A549 treated with GW870086 at 1 μM for 4 hours (cell line): ENCODE measurements at places on chromosomes 2 and 18. TPM values are rescaled to one million over a fixed set of nuclear protein-coding genes. Genes with fewer than 3 reads are reported as not detected.

Gene ATG16L1
- 37.5 to 48.4 TPM (median 44.9 TPM) in 5 replicates for total RNA-seq

Gene HAUS1
- 32.2 to 44.6 TPM (median 36.0 TPM) in 5 replicates for total RNA-seq

Gene COL4A3
- total RNA-seq: 0.50 to 1.2 TPM (median 0.59 TPM) in 5 replicates

Gene NT5DC4
- not detected in 5 replicates for total RNA-seq

Gene ANKRD29
- total RNA-seq: 10.6 to 17.8 TPM (median 16.6 TPM) in 5 replicates

Gene ITPRIPL1
- total RNA-seq: not detected in 5 replicates

Gene MOGAT1
- total RNA-seq: not detected in 5 replicates

Gene SKA1
- total RNA-seq: 11.6 to 13.3 TPM (median 12.0 TPM) in 5 replicates

Gene HOXD10
- total RNA-seq: 4.6 to 6.3 TPM (median 5.3 TPM) in 5 replicates

Gene SGPP2
- total RNA-seq: 0.32 to 0.60 TPM (median 0.45 TPM) in 5 replicates

Gene NCKAP5
- total RNA-seq: 0.67 to 1.2 TPM (median 0.81 TPM) in 5 replicates

Gene SERPINB4
- total RNA-seq: 0.07 to 0.26 TPM (median 0.15 TPM) in 5 replicates

Gene NOSTRIN
- total RNA-seq: 2.2 to 3.0 TPM (median 2.3 TPM) in 5 replicates

Gene YPEL5
- total RNA-seq: 40.8 to 58.4 TPM (median 48.6 TPM) in 5 replicates

Gene NAT8
- total RNA-seq: not detected in 5 replicates

Gene VIL1
- 0.08 to 0.68 TPM (median 0.27 TPM) in 5 replicates for total RNA-seq

Gene RAX
- total RNA-seq: not detected in 5 replicates

Gene C2orf68
- total RNA-seq: 20.2 to 27.4 TPM (median 23.4 TPM) in 5 replicates

Gene KCNIP3
- 1.1 to 1.6 TPM (median 1.3 TPM) in 5 replicates for total RNA-seq

Gene XIRP2
- not detected in 5 replicates for total RNA-seq

Gene PCARE
- not detected in 5 replicates for total RNA-seq

Gene MLPH
- 236 to 318 TPM (median 297 TPM) in 5 replicates for total RNA-seq

Gene SERPINB13
- not detected in 5 replicates for total RNA-seq

Gene FAP
- total RNA-seq: 0.05 to 0.32 TPM in 2 of 5 replicates, not detected in the others

Gene PRKAG3
- total RNA-seq: not detected in 5 replicates

Gene CPLX4
- total RNA-seq: not detected in 5 replicates

Gene DIPK1C
- total RNA-seq: not detected in 5 replicates

Gene PROKR1
- total RNA-seq: 0.03 TPM in 1 of 5 replicates, not detected in the others

Gene EFHD1
- total RNA-seq: 3.3 to 4.9 TPM (median 3.6 TPM) in 5 replicates

Gene PPP1R1C
- total RNA-seq: 0.83 to 2.6 TPM (median 1.8 TPM) in 5 replicates

Gene CNDP1
- total RNA-seq: not detected in 5 replicates

Gene CGREF1
- 5.7 to 8.6 TPM (median 7.6 TPM) in 5 replicates for total RNA-seq

Gene CELF4
- not detected in 5 replicates for total RNA-seq

Gene EFR3B
- 11.3 to 13.7 TPM (median 12.3 TPM) in 5 replicates for total RNA-seq

Gene AKAIN1
- total RNA-seq: not detected in 5 replicates

Gene PLEK
- total RNA-seq: 0.06 TPM in 1 of 5 replicates, not detected in the others

Gene EML6
- total RNA-seq: 1.2 to 2.5 TPM (median 1.8 TPM) in 5 replicates

Gene CFAP65
- total RNA-seq: 0.14 to 0.21 TPM (median 0.18 TPM) in 4 of 5 replicates, not detected in the other

Gene GREB1L
- total RNA-seq: 1.8 to 4.5 TPM (median 3.4 TPM) in 5 replicates

Gene SLC11A1
- 0.10 to 0.26 TPM (median 0.19 TPM) in 5 replicates for total RNA-seq

Gene G6PC2
- not detected in 5 replicates for total RNA-seq

Gene ASPRV1
- total RNA-seq: 0.22 to 0.41 TPM (median 0.36 TPM) in 5 replicates

Gene FAM237A
- not detected in 5 replicates for total RNA-seq

Gene APOB
- total RNA-seq: 0.02 to 0.23 TPM in 2 of 5 replicates, not detected in the others

Gene GPBAR1
- 0.19 to 0.42 TPM (median 0.23 TPM) in 5 replicates for total RNA-seq

Gene LRP2
- not detected in 5 replicates for total RNA-seq

Gene CCDC102B
- total RNA-seq: 0.17 to 0.97 TPM (median 0.37 TPM) in 5 replicates

Gene CD207
- total RNA-seq: not detected in 5 replicates

Gene RGPD3
- 0.07 to 0.14 TPM (median 0.13 TPM) in 5 replicates for total RNA-seq

Gene DOK6
- not detected in 5 replicates for total RNA-seq

Gene RPRM
- total RNA-seq: 0.11 TPM in 1 of 5 replicates, not detected in the others

Gene TFPI
- 38.7 to 57.3 TPM (median 51.8 TPM) in 5 replicates for total RNA-seq

Gene DPP10
- not detected in 5 replicates for total RNA-seq

Gene SERPINB3
- 0.07 to 0.13 TPM (median 0.10 TPM) in 3 of 5 replicates, not detected in the others for total RNA-seq

Gene IL1B
- 0.13 to 0.22 TPM (median 0.14 TPM) in 5 replicates for total RNA-seq

Gene RTP5
- total RNA-seq: not detected in 5 replicates

Gene UPP2
- total RNA-seq: not detected in 5 replicates

Gene RAPH1
- total RNA-seq: 4.5 to 7.8 TPM (median 7.4 TPM) in 5 replicates

Gene CYRIA
- 0.13 to 0.29 TPM (median 0.23 TPM) in 4 of 5 replicates, not detected in the other for total RNA-seq
